ENCODE measurements at places on chromosomes 6 and 20. TPM values are rescaled to one million over a fixed set of nuclear protein-coding genes. Genes with fewer than 3 reads are reported as not detected.

Gene PTCHD4
- total RNA-seq, result not detected

Gene ELOVL4
- 0.67 TPM for total RNA-seq

Gene SEL1L2
- not detected for total RNA-seq

Gene MLN
- total RNA-seq, result not detected

Gene COL10A1
- total RNA-seq, result not detected

Gene CCN6
- not detected for total RNA-seq

Gene TSBP1
- not detected for total RNA-seq

Gene NR2E1
- not detected for total RNA-seq

DNA sequence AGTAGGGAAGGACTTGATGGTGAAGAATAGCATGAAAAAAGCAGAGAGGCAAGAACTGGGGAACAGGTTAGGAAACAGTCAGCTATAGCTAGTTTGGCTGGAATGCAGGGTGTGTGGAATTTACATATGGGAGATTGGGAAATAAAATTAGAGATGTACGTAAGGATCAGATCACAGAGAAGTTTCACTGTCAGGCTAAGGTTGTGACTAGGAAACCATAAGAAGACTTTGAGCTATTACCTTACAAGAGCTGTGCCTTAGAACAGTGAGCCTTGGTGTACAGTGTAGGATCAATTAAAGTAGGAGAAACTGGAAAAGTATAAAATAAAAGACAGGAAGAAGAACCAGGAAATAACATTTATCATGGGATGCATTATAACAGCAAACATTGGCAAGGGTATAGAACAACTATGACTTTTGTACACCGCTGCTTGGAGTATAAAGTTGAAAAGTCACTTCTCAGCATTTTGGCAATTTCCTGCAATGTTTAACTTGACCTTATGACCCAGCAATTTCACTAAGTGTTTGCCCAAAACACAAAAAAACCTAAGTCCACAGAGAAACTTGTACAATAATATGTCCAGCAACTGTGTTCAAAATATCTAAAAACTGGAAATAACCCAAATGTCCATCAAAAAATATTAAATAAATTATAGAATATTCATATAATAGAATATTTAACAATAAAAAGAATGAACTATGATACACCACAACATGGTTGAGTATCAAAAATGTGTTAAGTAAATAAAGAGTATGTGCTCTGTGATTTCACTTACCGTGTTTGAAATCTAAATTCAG lies 31.2 kb upstream of the SPTLC3 start:
- no peak for DNase-seq

DNA sequence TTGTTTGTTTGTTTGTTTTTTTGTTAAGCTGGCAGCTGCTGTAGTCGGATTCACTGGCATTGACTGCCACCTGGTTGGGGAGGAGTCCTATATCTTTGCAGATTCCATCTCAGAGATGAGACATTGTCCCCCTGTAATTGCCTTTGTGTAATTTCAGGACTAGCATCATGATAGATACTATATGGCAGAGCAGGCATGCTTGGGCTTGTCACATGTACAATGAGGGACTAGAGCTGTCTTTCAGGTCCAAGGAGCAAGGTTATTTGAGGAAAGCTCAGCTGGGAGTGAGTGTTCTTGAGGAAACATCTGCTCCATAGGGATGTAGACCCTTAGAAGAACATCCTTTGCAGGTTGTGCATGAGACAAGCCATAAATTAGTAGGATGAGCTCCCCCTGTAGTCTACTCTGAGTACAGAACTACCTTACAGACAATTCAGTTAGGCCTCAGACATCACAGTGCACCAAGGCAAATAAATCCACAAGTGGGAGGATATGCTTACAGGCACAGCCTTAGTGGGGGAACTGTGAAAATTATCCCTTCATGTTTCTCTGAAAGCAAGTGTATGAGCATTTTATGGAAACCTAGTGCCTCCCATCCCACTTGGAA lies 62.1 kb downstream of the BMP2 start:
- DNase-seq, result no peak

- no peak for DNase-seq
Measured at GRCh38 chr6:75223428-75223827, 17.6 kb upstream of the COL12A1 start.

DNA sequence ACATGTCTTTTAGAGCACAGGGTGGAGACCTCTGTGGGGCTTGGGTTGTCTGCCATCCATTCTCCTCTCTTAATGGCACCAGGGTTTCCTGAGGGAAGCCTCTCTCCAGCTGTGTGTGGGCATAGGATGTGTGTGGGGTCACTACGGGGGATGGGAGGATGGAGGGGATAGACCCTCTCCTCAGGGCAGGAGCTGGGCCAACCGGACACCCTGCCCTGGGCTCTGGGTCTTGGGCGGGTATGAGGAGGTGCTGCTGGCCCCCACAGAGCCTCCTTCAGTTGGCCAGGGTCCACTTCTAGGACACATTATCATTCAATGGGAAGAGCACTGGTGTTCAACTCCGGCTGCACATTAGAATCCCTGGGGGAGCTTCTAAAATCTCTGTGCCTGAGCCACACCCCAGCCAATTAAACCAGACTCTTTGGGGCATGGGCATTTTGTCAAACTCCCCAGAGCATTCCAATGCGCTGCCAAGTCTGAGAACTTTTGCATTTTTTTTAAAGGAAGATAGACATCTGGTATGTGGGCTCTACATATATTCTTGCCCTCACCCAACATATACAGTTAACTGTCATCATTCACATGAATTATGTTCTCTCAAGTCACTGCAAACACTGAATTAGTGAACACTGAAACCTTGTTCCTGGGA lies 38.5 kb downstream of the TRAM2 start:
- DNase-seq, result no peak

DNA sequence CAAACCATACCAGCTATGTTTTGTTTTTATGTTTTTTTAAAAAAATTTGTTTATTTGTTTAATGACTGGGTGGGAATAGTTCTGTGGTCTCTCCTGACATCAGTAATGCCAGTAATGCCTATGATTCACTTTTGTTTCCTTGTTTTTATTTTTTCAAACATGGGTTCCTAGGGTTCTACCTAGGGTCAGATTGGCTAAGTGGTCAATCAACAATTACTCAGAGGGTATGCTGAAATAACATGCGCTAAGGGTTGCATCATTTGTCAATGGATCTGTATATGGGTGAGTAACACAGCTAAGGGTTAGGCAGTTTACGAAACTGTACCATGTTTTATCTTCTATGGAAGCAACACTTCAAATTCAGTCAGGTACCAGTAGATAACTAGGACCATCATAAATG lies 583.8 kb upstream of the GJE1 start:
- no peak for DNase-seq

DNA sequence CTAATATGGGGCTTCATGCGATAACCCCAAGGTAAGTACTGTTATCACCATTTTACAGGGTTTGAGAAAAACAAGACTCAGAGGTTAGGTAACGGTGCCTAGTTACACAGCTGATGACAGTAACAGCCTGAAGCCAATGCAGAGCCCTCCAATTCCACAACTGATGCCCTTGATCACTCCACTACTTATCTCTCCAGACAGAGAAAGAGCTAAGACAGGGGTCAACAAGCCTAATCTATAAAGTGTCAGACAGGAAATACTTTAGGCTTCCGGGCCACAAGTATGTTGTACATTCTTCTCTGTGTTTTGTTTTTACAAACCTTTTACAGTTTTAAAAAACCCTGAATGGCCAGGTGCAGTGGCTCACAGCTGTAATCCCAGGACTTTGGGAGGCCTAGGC lies 50.9 kb downstream of the MAP7 start:
- DNase-seq, result no peak

DNA sequence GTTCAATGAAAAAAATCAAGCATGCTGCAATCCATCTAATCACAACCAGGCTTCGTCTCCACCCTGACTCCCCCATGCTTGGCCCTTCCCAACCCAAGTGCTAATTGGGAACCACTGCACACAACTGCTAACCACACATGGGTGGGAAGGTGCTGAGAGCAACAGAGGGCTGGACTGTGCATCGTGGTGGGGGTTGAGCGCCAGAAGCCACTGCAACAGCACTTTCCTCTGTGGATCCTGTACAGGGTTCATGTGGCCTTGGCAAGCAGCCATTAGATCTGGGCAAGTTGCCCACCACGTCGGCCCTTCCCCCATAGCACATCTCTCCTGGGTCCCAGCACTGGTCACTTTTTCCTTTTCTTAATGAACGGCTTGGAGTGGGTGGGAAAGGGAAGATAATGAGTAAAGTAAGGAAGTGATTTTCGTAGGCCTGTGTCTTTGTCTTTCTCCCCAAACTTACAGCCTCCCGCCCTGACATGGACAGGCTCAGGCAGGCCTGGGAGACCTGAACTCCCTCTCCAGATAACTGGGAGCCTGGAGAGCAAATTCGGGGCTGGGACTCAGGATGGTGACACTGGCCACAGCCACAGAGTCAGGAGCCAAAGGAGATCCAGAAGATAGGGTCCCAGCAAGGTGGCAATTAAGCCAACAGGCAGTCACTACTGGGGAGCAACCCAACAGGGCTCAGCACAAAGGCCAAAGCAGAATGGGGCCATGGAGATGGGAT lies 34.4 kb upstream of the MRPS10 start:
- DNase-seq, result no peak

GRCh38 chr6:47102331-47102730 lies 60.2 kb upstream of the ADGRF1 start:
- no peak for DNase-seq

DNA sequence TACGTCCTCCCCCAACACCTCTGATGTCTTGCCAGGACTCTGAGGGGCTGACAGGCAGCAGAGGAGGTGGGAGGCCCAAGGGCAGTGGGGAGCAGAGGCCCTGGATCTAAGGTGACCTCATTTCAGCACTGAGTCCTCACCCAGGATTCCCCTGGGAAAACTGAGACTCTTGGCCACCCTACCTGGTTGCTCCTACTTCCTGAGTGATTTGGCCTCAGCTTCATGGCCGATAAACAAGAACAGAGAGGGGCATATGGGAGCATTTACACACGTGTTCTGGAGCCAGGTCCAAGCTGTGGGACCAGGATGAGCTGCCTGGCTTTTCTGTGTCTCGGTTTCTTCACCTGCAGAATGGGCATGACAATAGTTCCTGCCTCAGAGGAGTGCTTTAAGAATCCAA lies 133.8 kb downstream of the ANKRD60 start:
- DNase-seq, result no peak

DNA sequence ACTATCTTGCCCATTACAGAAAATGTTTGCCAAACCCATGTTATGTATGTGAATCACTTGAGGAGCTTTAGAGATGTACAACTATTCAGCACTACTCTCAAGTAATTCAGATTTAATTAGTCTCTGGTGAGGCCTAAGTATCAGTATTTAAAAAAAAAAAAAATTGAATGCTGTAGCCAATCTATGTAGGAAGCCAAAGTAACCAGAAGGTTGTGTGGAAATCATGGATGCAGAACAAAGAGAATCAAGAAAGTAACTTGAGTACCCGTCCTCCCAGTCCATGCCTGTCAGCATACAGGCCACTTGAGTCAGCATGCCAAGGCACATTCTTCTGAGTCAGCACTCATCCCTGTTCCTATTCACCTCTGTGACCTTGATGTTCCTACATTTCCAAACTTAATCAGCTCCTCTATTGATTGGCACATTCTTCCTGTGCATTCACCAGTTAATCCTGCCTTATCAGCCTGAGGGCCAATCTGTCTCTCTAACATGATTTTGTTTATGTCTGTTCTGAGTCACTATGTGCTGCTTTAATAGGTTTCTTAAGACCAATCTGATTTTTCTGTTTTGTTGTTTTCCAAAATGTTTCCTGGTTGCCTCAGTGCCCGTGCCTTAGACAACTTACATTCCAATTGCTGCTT lies 165.6 kb downstream of the KCNQ5 start:
- no peak for DNase-seq

DNA sequence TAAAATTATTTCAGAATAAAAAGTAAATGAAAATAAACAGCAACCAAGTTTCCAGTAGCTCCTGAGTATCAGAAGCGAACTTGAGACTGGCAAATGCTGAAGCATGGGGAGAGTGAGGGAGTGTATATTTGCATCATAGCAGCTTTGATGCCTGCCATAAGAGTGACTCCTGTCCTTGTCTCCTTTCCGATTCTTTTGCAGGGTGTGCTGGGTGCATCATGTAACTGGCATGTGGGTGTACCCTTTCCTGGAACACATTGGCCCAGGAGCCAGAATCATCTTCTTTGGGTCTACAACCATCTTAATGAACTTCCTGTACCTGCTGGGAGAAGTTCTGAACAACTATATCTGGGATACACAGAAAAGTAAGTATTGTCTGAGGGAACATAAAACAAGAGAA lies 117.4 kb downstream of the ADAT2 start:
- no peak for DNase-seq

GRCh38 chr6:30601815-30602641 lies 15.0 kb downstream of the PPP1R10 start:
- DNase-seq, result no peak

DNA sequence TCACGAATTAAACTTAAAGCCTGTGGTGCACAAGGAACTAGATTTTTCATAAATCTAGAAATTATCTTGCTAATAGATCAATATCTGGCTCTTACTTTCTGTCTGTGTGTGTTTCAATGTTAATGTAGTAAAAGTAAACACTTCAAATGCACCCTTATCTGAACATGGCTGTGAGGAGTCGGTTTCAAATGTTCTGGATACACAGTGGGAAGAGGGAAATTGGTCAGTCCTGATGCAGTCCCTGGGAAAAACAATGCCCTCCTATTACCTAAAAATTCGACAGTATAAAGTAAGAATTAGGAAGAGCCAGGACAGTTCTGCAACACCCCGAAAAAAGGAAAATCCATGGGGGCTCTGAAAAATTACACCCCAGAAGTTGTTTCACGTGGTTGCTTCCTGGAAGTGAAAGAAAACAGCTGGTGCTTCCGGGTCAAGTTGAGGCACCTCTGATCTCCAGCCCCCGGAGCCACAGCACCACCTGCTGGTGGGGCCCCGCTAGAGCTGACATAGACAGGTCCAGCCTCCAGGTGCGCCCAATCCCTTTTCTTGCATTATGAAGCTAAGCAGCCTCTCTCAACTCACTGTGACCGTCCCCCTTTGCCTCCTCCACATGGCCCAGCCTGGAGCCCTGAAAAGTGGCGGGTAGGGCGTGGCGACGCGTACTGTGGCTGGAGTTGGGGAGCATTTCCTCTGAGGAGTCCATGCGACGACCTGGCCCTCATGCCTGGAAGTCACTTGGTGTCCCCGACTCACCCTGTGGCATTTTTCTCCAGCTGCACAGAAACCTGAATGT lies 8.3 kb downstream of the SEMG2 start:
- no peak for DNase-seq

DNA sequence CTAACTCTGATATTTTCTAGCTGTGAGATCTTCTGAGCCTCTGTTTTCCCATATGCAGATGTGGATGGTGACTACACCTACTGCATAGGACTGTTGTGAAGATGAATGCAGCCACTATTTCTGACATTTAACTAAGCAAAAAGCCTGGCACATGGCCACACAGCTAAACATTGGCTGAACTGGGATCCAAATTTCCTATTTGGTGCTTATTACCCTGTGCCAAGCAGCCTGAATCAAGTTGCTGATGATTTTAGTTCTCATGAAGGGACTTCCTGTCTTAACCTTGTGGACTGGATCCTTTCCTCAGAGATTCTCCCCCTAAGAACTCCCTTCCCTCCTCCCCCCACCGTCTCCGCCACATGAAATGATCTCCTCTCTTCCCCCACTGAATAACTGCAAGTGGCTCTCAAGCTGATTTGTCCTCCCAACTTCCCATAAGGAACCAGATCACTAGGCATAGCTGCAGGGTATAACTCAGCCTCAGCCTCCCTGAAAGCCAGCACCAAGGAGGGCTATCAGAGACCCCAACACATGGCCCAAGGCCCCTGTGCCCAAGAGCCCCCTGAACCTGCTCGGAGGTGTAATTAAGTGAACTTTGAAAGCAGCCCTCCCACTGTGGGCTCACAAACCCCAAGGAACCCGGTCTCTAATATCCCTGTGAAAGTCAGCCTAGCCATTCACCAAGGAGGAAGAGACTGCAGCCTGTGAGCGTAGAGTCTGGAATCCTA lies 55.7 kb downstream of the MAFB start:
- DNase-seq, result no peak

- no peak for DNase-seq
Measured at GRCh38 chr6:19866173-19866984, 29.2 kb downstream of the ID4 start.
